Fibroblast of skin of scalp (primary cell): ENCODE measurements at places on chromosomes 2 and 18.

- no peak for DNase-seq
Observed at GRCh38 chr2:30356776-30357175, 90.3 kb upstream of the LCLAT1 start.

DNA sequence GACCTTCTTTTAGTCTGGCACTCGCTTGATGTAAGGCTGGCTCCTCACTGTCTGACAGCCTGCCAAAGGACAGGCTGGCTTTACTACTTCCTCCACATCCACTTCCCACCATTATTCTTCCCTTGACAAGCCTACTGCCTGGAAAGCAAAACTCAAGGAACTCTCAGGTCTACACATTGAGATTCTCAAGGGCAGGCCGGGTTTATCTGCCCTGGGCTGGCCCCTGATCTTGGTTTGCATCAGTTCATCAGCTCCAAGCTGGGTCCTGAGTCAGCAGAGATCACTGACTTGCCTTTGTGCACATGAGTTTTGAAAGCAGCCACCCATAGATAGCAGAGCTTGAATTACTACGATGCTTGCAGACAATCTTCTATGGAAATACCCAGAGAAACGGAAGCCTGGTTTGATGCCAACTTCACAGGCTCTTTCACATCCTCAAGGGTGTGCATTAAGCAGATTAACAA lies 53.9 kb downstream of the KCTD18 start:
- DNase-seq: no peak

- peak; percentile 73 for DNase-seq
Observed at GRCh38 chr2:9558948-9559381, 3.3 kb upstream of the ADAM17 start.

- no peak for DNase-seq
Observed at GRCh38 chr2:175414191-175414881, 232.8 kb upstream of the ATP5MC3 start.

- no peak for DNase-seq
Observed at GRCh38 chr18:50341443-50341842, 33.4 kb upstream of the SKA1 start.

GRCh38 chr2:44285174-44285573 lies 9.9 kb downstream of the SLC3A1 start:
- DNase-seq: no peak

DNA sequence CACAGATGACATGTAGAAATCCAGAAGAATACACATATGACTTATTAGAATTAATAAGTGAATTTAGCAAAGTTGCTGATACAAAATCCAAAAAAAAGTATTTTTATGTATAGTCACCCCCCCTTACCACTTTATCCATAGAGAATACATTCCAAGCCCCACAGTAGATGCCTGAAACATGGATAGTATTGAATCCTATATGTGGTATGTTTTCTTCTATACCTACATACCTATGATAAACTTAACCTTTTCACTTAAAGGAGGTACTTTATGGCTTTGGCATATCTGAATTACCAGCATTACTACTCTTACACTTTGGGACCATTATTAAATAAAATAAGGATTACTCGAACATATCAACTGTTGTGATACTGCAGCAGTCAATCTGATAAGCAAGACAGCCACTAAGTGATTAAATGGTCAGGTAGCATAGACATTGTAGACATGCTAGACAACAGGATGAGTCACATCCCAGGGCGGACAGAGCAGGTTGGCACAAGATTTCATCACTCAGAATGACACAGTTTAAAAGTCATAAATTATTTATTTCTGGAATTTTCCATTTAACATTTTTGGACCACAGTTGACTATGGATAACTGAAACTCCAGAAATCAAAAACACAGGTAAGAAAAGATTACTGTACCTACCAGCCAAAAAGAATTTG lies 208.2 kb upstream of the CHAC2 start:
- DNase-seq: no peak

DNA sequence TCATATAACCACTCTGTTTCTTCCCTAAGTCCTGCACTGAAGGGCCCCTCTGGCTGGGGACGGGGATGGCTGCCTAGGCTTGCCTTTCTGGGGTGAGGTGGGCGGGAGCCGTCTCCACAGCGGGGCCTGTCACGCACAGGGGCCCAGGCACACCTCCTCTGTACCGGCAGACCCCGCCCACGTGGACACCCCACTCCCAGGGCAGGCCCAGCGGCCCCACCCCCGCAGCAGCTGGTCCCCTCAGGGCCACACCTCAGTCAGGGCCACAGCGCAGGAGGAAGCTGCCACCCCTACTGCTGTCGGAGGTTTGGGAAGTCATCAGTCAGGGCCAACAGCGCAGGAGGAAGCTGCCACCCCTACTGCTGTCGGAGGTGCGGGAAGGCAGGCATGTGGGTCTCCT lies 257.6 kb upstream of the RAB6C start:
- DNase-seq: no peak

DNA sequence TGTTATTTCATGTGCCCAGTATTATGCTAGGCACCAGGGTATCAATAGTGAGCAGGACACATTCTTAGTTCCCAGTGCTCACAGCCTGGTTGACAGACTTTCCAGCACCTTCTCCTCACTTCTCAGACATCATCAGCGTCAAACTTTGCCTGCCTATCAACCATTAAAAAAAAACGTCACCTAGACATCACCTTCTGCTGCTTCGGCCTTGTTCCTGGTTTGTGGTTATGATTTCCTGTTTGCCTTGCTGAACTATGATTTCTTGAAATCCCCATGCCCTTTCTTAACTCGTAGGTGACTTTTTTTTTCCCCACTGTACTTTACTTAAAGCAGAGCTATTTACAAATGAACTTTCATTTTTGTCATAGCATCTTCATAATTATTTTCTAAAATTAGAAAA lies 60.4 kb upstream of the NABP1 start:
- DNase-seq: no peak

GRCh38 chr2:88171966-88172365 lies 1.8 kb downstream of the THNSL2 start:
- DNase-seq: no peak

DNA sequence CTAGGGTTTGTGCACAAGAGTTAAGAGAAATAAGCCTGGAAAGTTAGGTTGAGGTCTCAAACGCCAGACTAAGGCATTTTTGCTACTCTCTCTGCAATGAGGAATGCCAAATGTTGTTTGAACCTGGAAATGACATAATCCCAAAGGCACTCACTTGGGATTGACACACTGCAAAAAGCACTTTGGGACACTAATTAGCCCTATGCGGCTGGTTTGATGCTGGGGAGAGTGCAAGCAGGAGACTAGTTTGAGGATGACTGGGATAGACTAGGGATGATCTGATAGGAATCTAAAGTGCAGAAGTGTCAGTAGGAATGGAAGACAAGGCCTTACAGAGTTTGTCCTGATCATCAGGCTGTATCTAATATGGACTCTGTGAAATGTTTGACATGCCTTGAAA lies 469.0 kb downstream of the SLC4A3 start:
- no peak for DNase-seq

DNA sequence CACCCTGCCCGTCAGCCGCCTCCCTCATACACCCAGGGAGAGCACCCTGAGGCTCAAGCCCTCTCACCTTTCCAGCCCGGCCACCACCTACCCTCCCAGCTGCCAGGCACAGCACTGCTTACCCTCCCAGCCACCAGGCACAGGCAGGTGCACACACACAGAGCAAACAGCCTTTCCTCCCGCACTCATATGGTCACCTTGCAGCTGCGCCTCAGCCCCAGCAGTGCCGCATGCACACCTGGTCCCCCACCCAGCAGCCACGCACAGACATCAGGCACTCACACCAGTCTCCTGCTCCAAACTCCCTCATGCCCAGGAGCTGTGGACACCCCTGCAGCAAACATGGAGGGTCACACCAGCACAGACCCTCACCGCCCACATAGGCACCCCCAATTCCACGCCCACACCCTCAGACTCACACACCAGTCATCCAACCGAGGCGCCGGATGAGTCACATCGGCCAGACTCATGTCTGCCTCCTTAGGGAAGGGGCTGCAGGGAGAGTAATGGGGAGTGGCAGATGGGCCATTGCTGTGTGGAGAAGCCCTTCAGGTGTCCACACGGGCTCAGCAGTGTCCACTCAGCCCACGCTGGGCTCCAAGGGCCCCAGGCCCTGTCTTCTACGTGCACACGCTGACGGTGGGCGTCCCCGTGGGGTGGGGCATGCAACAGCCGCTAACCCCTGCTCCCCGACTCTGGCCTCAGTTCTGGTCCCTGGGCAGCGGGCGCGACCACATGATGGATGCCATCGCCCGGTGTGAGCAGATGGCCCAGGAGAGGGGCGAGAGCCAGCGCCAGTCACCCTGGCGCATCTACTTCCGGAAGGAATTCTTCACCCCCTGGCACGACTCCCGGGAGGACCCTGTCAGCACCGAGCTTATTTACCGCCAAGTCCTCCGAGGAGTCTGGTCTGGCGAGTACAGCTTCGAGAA lies 22.3 kb upstream of the GPR17 start:
- peak; percentile 61 for DNase-seq

DNA sequence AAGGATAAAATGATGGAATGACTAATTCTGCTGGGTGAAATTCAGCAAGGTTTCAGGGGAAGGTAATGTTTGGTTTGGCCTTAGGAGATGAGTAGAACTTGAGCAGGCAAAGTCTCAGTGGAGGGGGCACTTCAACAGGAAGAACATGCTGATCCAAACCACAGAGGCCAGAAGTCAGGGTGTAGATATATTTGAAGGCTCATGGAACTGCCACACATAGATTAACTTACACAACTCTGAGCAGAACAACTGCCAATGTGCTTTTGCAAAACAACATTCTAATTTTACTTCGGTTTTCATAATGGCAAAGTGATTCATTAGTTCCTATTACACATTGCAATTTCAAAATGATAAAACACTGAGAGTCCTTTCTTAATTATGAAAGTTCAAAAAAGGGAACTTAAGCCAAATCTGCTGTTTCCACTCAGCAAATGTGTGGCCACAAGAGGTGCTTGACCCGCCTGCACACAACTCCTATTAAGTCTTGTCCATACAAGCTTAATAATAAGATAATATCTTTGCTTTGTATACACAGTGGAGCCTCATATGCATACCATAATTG lies 284.8 kb downstream of the MREG start:
- peak; percentile 84 for DNase-seq

DNA sequence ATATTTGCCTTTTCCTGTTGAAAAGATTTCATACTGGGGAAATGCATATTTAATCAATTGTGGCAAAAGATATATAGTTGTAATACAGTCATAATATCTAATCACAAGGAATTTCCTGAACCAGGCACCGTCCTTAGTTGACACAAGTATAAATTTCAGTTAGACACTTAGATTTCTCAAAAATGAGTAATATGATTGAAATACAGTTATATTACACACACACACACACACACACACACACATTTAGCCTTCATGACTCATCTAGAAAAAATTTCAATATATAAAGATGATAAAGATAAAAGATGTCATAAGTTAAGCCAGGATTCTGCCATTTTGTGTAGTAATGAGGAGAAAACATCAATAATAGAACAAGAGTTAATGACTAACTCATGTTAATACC lies 258.4 kb upstream of the ZNF804A start:
- DNase-seq: peak; percentile 70

DNA sequence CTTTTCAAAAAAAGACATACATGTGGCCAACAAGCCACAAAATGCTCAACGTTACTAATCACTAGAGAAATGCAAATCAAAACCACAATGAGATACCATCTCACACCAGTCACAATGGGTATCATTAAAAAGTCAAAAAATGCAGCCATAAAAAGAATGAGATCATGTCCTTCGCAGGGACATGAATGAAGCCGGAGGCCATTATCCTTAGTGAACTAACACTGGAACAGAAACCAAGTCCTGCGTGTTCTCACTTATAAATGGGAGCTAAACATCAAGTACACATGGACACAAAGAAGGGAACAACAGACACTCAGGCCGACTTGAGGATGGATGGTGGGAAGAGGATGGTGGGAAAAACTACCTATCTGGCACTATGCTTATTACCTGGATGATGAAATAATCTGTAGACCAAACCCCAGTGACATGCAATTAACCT lies 17.8 kb upstream of the ATL2 start:
- peak; percentile 67 for DNase-seq

GRCh38 chr2:15415748-15416147 lies 145.4 kb downstream of the NBAS start:
- DNase-seq: no peak

DNA sequence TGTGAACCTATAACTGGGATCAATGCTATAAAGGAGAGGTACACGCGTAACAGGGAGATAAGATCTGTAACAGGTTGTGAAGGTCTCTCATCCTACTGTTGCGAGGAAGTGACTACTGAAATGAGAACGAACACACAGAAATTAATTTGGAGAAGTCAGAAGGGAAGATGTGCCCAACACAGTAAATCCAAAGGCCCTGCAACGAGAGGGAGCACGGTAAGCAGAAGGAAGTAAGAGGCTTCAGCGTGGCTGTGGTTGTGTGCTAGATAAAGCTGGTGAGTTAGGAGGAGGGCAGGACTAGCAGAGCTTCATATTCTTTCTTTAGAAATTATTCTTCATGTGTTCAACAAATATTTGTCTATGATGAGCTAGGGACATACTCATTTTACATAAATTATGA lies 2.5 kb upstream of the ATG16L1 start:
- DNase-seq: no peak

GRCh38 chr2:53991948-53992347 lies 21.2 kb upstream of the PSME4 start:
- DNase-seq: no peak

GRCh38 chr2:72032481-72033041 lies 115.1 kb downstream of the CYP26B1 start:
- DNase-seq: no peak

DNA sequence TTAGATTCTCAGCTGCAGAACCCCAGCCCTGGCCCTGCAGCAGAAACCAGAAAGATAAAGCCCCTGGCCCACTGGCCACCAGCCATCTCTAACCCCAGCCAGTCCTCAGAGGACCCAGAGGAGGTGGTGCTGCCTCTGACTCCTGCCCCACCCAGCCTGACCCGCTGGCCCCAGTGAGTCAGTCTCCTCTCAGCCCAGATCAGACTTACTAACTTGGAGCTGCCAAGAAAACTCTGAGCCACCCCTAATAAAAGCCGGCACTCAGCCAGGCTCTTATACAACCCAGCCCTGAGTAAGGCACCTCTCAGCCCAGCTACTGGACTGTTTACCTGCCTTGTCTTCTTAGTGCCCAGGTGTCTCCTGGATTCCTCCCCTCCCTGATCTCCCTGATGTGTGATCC lies 2.0 kb downstream of the SLC14A2 start:
- peak; percentile 62 for DNase-seq

DNA sequence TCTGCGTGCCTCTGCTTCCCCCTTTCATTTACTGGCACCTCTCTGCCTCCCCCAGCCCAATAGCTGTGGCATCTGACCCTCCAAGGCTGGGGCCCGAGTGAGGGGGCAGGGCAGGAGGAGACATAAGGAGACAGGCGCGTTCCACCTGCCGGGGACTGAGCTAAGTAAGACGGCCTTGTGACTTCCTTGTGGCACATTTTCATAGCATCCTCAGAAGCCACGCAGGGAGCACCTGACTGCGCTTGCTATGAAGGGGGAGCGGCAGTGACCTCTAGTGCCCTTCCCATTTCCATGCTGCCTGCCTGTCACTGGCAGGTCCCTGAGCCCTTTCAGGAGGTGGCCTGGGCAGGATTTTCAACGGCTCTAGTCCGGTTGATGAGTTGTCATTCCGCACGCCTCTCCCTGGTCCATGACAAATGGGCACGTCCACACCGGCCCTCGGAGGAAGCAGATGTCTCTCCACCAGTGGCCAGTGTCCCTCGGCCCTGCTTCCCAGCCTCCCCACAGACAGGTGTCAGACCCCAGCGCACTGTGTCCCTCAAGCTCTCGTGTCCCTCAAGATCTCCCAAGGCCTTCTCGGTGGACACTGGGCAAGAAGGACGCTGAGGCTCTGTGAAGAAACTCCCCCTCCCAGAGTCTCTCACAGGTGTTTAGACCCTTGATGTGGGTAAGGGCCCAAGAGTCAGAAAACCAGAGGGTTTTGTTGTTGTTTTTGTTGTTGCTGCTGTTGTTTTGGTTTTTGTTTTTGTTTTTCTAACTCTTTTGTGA lies 42.7 kb downstream of the CYP26B1 start:
- DNase-seq: no peak
